Skin of body (tissue), 3 donors: ENCODE measurements at places on chromosomes 11 and 22. TPM values are rescaled to one million over a fixed set of nuclear protein-coding genes. Genes with fewer than 3 reads are reported as not detected.

DNA sequence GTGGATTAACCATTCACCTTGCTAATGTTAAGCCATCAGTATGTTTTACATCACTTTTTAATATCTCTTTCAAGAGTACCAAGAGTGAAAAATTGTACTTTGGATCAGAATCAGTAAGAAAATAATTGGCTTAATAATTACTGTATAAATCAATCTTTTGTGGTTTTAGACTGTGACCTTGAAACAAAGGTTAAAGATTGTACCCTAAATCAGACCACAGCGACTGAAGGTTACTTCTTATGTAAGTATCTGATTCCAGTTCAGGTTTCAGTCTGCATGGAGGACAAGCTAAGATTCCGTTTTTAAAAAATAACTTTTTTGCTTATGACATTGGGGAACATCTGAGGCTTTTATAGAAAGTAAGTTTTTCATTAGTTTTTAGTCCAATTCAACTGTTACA lies 18.9 kb downstream of the CAT start:
- no peak for DNase-seq

DNA sequence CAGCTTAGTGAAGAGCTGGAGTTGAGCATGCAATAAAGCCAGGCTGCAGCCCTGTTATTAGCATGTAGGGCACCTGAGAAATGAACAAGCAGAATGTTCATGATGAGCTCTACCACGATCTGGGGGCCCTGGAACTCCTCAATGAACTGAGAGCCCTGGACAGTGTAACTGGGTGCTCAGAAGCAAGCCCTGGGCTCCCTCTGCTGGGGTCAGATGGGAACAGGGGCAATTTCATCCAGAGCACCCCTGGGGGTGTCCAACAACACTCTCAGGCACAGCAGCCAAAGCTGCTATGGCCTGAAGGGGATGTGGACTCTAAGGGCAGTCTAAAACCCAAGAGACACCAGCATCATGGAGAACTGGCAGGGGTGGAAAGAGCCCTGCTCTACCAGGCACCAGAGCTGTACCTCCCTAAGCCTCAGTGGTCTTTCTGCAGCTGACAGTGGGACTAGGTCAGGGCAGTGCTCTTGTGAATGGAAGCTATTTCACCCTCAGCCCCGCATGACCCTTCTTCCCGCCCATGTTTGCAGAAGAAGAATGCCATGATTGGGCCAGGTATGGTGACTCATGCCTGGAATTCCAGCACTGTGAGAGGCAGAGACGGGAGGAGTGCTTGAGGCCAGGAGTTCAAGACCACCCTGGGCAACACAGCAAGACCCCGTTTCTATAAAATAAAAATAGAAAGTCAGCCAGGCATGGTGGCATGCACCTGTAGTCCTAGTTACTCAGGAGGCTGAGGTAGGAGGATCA lies 28.9 kb downstream of the THOC5 start:
- no peak for DNase-seq

GRCh38 chr11:64226507-64227051 lies 505 bp downstream of the NUDT22 start:
- DNase-seq = no peak

- no peak for DNase-seq
These were observed 1.9 kb downstream of the FAM181B start for GRCh38 chr11:82731691-82732277.

DNA sequence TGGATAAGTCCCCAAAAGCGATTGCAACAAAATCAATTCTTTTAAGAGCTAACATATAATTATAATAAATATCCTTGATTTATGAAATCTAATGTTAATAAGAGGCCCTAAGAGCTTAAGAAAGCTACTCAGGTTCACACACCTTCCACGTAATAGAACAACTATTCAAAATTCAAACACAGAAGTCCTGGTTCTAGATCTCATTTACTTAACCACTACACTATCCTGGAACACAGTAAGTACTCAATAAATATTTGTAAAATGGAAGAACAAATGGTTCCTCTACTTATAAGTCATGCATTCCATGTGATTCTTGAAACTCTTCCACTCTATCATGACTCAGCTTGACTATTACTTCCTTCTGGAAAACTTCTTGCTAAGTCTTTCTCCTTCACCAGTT lies 268.2 kb downstream of the FAM181B start:
- no peak for DNase-seq

The UQCR10 gene
- total RNA-seq = 52.8 TPM

The RASL10A gene
- total RNA-seq = 0.39 TPM

The AGBL2 gene
- 1.1 TPM for total RNA-seq
